ENCODE measurements at places on chromosomes 6 and 20.

- peak; percentile 96 for DNase-seq
Observed at GRCh38 chr6:38262026-38262425, 377.7 kb downstream of the BTBD9 start.

GRCh38 chr6:11788043-11788442, 9.4 kb upstream of the ADTRP start:
- no peak for DNase-seq

GRCh38 chr6:33154349-33154748, 37.9 kb downstream of the COL11A2 start:
- DNase-seq, result no peak

DNA sequence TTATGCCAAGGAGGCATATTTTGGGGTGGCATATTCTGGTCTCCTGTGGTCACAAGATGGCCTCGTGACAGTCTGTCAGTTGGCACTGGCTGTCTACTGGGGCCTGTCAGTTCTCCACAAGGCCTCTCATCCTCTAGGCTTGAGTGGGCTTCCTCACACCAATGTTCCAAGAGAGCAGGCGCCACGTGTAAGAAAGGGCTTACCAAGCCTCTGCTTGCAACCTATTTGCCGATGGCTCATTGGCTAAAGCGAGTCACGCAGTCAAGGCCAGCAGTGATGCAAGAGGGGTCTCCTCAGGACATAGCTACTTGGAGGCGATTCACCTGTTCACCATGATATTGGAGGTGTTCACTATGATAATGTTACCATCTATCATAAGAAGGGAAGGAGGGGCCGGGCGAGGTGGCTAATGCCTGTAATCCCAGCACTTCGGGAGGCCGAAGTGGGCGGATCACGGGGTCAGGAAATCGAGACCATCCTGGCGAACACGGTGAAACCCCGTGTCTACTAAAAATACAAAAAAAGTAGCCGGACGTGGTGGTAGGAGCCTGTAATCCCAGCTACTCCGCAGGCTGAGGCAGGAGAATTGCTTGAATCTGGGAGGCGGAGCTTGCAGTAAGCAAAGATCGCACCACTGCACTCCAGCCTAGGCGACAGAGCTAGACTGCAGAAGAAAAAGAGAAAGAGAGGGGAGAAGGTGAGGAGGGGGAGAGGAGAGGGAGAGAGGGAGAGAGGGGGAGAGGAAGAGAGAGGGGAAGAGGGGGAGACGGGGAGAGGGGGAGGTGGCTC, 35.3 kb downstream of the C6orf52 start:
- DNase-seq, result no peak

DNA sequence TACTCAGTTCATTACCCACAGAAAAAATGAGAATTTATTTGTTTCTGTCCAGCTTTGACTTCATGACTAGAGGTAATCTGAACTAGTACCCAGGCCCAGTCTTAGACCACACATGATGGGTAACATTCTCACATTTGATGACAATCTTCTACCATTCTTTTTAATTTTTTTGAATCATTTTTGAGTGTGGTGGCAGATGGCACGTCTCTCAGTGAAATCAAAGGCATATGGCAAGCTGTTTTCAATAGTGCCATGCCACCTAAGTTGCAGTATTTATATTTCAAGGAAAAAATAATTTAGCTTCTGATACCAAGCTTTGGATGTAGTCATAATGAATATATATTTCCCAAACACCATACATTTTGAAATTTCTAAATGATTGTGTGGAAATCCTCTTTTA, 88.8 kb upstream of the HS3ST5 start:
- no peak for DNase-seq

DNA sequence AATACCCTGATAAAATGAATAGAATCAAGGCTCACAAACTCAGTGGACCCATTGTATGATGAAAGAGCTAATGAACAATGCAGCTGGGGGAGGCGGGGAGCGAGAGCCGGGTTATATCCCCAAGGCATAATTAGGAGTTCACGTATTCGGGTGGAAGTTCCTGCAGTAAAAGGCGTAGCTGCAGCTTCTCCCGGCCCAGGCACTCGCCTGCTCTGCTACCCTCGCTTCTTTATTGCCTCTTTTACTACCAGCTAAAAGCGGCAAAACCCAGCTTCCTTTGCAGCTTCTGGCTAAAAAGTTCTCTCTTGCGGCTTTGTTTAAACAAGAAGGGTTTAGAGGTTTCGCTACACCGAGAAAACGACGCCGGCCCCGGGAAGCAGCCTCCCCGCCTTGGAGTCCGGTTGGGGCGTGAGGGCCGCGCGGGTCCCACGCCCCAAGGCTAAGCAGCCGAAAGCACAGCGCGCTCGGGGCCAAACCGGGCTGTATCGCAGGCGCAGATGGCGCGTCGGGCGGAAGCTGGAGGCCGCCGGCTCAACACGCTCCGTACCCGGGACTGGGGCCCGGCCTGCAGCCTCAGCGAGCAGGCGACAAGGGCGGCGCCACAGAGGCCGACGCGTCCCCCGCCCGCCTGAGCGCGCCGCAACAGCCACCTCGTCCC, 1.6 kb downstream of the ZBTB2 start:
- DNase-seq, result peak; percentile 78

DNA sequence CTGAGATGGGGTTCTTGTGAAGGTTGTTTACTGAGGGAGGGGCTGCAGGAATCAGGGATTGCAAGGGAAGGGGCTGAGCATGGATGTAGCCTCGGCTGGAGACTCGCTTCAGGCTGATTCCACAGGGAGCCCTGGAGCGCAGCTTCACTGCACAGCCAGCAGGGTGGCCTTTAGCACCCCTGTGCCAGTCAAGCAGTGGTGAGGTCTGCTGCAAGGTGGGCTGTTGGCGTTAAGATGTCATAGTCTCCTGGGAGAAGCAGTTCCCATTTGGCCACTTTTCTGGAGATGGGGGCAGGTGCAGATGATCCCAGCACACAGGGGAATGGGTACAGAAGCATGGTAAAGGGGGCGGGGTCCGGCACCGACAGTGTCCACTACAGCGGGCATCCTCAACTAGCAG, 126.3 kb downstream of the TOX2 start:
- no peak for DNase-seq

DNA sequence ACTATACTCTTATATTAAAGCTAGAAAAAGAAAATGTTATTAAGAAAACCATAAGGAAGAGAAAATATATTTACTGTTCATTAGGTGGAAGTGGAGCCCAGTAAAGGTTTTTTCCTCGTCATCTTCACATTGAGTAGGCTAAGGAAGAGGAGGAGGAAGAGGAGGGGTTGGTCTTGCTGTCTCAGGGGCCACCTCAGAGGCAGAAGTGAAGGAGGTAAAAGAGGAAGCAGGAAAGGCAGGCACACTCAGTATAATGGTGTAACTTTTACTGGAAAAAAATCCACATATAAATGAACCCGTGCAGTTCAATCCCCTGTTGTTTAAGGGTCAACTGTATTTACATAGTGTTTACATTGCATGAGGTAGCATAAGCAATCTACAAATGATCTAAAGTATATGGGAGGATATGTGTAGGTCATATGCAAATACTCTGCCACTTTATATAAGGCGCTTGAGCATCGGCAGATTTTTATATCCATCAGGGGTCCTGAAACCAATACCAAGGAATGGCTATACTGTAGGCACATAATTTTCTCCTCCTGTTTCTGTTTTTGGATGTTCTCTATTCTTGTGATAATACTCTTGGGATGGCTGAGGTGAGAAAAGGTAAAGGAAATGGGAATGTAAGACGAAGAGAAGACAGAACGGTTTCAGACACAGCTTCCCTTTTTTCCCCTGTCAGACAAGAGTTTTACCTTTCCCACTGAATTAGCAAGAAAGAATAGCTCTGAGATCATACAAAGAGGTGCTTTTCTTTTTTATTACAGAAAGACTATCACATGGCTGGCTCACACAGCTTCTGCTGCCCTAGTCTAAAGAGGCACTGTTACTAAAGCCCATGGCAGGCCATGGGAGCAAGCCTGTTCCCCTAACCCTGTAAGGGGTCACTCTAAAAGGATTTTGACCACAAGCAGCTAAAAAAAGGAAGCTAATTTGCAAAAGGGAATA, 59.9 kb downstream of the NUDT3 start:
- DNase-seq, result no peak

DNA sequence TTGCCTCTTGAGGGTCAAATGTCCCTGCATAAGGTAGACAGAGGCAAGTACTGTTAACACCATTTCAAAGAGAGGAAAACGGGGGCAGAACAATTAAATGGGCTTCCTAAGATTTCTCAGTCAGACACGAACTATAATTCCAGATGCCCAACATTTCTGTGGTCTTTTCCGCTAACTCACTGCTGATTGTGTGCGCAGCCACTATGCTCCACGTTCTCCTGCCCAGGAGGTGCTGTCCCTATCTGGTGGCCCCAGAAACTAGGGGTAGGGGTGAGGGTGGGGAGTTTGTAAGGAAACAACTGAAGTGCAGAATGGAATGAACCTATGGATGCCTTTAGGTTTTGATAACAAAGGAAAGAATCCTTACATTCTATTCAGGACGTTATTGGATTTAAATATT, 86.1 kb upstream of the BACH2 start:
- DNase-seq, result no peak

DNA sequence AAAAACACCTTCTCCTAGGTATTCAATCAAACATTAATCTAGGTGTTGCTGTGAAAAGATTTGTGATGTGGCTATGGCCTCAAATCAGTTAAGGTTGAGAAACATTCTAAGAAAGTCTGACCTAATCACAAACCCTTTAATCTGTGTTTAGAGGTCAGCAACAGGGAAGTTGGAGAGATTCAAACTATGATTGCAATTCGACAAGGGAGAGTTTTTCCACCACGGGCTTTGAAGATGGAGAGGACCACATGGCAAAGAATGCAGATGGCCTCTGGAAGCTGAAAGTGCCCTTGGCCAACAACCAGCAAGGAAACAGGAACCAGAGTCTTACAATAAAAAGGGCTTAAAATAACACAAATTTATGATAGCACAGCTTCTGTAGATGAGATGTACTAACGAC, 29.6 kb upstream of the LGSN start:
- DNase-seq, result no peak

GRCh38 chr6:16320533-16321340, 82.3 kb downstream of the GMPR start:
- peak; percentile 90 for DNase-seq

DNA sequence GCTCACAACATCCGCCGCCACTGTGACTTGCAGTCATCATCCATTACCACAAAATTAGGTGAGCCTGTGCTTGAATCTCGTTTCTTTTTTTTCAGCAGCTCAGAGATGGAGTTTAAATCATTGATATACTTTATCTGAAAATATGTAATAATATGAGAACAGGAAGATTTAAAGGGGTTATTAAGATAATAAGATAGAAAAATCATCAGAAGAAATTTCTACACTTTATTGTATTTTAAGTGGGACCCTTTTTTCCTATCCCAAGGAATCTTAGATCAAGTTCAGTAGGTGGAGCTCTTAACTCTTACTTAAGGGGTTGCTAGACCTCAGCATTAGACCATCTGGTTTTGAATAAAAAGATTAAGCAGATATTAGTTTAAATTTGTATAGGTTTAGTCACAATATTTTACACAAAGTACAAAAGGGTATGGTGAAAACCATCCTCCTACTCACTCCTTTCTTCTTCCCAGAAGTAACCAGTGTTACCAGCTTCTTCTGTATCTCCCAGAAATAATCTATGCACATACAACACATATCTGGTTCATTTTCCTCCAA, 9.4 kb upstream of the NCOA7 start:
- peak; percentile 38 for DNase-seq

GRCh38 chr20:24615353-24615752, 145.9 kb downstream of the SYNDIG1 start:
- DNase-seq, result no peak

DNA sequence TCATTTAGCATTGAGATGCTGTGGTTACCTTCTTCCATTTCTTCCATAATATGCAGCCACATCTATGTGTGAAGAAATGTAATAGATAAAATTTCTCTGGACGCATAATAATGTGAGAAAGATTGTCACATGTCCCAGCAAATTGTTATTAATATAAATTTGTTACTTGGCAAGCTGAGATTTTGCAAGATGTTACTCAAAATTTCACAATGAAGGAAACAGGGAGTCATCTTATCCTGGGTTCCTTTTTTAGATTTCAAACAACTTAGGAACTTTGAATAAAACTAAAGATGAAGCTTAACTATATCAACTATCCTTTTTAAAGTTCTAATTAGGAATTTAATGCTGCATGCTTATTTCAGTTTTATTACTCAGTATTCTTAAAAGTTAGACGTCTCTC, 3.6 kb downstream of the ESR1 start:
- no peak for DNase-seq

- peak; percentile 74 for DNase-seq
Observed at GRCh38 chr6:15608396-15608795, 54.4 kb downstream of the DTNBP1 start.

DNA sequence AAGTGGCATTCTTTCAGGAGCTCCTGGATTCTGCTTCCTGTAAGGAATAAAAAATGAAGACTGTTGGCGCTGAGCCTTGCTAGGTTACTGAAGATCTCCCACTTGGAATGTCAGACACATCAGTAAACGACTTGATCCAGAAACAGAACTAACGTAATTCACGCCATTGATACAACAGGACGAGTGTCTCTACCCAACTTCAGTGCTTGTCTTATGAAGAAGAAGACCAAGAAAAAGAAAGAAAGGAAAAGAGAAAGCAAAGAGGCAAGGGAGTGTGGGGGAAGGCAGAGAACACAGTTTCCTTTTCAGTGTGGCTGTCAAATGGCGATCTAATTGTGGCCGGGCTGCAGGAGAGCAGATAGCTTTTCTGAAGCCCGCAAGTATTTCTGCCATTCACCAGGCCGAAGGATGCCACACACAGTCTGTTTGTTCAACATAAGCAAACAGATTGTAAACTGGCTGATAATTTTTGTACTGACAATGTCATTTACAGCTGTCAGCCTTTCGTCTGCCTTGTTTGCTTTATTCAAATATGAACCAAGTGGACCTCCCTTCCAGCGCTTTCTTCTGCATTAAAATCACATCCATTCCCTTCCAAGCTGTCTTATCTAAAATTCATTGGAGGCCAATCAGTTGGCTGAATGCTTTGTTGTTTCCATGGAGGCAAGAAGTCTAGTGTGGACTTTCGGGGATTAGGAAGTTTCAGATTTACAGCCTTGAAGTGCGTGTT, 180.6 kb downstream of the FOXA2 start:
- peak; percentile 12 for DNase-seq

- no peak for DNase-seq
Observed at GRCh38 chr20:45948261-45948733, 13.8 kb downstream of the PCIF1 start.

Measured in fibroblast of lung (primary cell).